ENCODE measurements at places on chromosomes 2 and 18. TPM values are rescaled to one million over a fixed set of nuclear protein-coding genes. Genes with fewer than 3 reads are reported as not detected.

Gene DYSF
- 0.34 TPM for polyA plus RNA-seq

Gene MSTN
- not detected for polyA plus RNA-seq

Gene EPHA4
- polyA plus RNA-seq: 29.3 TPM

Gene HRH4
- polyA plus RNA-seq: not detected

Gene SNORC
- polyA plus RNA-seq: not detected

Gene CELF4
- 0.21 TPM for polyA plus RNA-seq

Gene OBSL1
- polyA plus RNA-seq: not detected

Gene TXNDC9
- 48.2 TPM for polyA plus RNA-seq

Gene HK2
- 4.3 TPM for polyA plus RNA-seq

Gene OSR1
- not detected for polyA plus RNA-seq

Gene CFC1
- polyA plus RNA-seq: not detected

Gene AOX1
- not detected for polyA plus RNA-seq

Gene CDC42EP3
- 68.3 TPM for polyA plus RNA-seq

Gene EMX1
- polyA plus RNA-seq: not detected

Gene PAX3
- not detected for polyA plus RNA-seq

Gene CNDP1
- polyA plus RNA-seq: not detected

Gene MAPK4
- polyA plus RNA-seq: not detected

Gene NPPC
- not detected for polyA plus RNA-seq

Measured in IgD-negative memory B cell (primary cell).